Stimulated activated naive CD4-positive, alpha-beta T cell treated with Interleukin-2 at 50 U/mL for 16 hours (primary cell): ENCODE measurements at places on chromosomes 7 and 10.

GRCh38 chr10:129045599-129045998, 421.4 kb upstream of the MGMT start:
- no peak for DNase-seq

- DNase-seq, result peak; percentile 29
These were observed 157.2 kb upstream of the ZNF92 start for GRCh38 chr7:65216469-65216868.

- no peak for DNase-seq
These were observed 75.0 kb downstream of the LHPP start for GRCh38 chr10:124536496-124537050.

- DNase-seq, result no peak
These were observed 198.3 kb downstream of the WDR11 start for GRCh38 chr10:121049489-121049888.

GRCh38 chr10:106900016-106900652, 264.4 kb downstream of the SORCS1 start:
- no peak for DNase-seq

- no peak for DNase-seq
These were observed 56.6 kb upstream of the LAMB1 start for GRCh38 chr7:108059526-108059925.
